Activated T-helper 9 cell treated with anti-CD3 and anti-CD28 coated beads, Interleukin-2, amount 50 U/mL, for 16 hours (primary cell): ENCODE measurements at places on chromosomes 13 and 19.

DNA sequence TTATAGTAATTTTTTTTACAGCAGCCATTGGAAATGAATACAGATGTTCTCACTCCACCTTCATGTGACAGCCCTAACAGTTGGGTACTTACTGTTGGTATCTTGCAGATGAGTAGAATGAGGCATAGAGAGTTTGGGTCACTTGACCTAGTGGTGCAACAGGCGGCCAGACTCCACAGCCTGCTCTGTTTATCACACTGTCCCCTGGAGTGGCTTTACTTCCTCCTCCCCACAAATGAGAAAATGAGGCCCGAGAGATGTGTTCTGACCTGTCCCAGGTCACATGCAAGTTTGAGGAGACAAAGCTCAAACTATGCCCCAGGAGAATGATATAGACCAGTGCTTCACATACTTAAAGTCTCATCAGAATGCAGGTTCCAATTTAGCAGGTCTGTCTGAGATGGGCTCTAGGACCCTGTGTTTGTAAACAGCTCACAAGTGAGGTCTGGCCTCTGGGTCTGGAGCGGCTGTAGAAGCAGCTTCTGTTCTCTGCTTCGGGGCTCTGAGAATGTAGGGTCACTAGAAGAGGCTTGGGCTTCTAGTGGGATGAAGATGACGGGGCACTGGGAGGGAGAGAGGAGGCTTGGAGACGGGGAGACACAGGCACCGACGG lies 37.4 kb upstream of the RCBTB2 start:
- DNase-seq: no peak

DNA sequence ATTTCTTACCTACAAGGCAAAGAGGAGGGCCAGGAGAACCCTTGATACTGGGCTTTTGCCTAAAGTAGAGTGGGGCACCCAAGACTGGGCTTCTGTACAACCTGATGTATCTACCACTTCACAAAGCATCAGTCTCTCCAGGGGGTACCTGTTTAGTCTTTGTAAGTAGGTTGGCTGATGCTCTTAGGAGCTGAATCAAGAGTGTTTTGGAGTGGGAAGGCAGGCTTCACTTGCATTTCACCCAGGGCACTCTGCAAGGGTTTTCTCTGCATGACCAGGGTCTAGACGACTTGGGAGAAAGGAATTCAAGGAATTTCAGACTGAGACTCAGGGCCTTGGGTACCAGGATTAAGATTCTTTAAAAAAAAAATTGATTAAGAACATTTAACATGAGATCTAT lies 361.5 kb downstream of the RFC3 start:
- no peak for DNase-seq

- DNase-seq: no peak
Measured at GRCh38 chr19:11273989-11274388, 11.7 kb upstream of the DOCK6 start.

GRCh38 chr13:74904556-74904955 lies 577.4 kb downstream of the TBC1D4 start:
- DNase-seq: no peak

DNA sequence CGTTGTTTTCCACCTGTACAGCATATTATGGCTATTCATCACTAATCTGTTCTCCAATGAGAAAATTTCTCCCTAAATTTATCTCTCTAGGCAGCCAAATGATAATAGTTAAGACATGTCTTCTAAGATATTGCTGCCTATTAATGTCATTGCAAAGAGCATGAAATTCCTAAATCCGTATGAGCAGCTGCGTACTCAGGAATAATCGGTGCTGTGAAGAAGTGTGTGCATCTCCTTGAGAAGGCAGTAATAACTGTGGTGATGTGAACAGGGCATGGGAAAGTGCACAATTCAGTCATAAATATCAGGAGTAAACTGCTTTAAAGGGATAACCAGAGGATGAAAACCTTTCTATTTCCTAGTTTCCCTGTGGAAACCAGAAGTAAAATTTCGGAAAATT lies 112.2 kb downstream of the SLITRK5 start:
- DNase-seq: no peak
